ENCODE measurements at places on chromosomes 4 and X. TPM values are rescaled to one million over a fixed set of nuclear protein-coding genes. Genes with fewer than 3 reads are reported as not detected.

GRCh38 chrX:57647020-57647419, 33.0 kb downstream of the NLRP2B start:
- DNase-seq = no peak

DNA sequence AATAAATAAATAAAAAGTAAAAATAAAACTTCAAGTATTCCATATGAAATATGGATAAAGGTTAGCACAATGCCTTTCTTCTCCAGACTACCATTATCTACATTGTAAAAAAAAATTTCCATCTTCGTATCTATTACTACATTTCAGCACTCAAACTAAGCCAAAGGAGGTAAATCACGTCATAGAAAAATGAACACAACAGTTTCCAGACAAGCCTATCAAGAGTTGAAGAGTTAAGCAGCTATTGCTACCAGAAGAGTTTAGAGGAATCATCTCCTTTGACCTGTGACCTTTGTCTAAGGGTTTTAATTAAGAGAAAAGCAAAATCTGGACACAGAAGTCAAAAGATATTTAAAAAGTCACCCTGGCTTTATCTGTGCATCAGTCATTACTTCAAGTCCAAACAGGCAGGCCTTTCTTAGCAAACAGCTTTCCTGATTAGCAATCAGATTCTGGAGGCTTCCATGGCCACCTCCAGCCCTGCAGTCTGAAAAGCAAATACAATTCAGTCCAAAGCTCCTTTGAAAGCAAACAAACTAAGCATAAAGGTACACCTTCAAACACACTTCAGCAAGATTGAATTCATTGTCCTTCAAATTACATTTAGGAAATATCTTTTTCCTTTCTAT, 82.2 kb downstream of the APBB2 start:
- no peak for DNase-seq

The ANXA5 gene
- total RNA-seq = 280 TPM

The MAGEB10 gene
- total RNA-seq = not detected

The HSD17B13 gene
- total RNA-seq = 1.4 TPM

The GAGE12E gene
- not detected for total RNA-seq
